ENCODE measurements at places on chromosomes 3 and 15.

DNA sequence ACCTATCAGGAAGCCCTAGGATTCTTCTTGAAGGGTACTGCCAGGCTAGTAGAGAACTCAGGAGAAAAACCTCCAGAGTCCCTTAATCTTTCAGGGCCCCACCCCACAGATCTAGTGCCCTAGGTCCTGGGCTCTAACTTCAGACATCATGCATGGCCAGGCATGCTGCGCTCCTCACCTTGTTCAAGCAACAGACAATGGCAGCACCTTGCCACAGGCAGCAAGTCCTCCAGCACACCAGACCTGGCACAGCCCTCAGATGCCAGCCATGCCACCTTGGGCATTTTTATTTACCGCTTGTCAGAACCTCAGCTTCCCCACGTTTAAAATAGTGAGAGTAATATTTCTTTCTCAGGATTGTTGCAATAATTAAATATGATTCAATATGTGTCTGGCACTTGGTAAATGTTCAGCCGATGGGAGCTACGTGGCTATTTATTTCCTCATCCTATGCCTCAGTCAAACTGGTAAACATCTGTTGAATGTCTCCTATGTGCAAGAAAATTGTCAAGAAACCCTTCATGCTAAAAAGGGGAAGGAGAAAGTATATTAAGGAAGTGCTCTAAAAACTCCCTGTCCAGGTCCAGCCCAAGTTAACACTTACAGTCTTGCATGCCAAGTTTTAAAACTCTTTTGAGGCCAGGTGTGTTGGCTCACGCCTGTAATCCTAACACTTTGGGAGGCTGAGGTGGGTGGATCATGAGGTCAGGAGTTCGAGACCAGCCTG is 14.5 kb upstream of the CCR1 start:
- no peak for DNase-seq

- DNase-seq: no peak
Measured at GRCh38 chr3:32432711-32433530, 41.3 kb downstream of the CMTM7 start.

DNA sequence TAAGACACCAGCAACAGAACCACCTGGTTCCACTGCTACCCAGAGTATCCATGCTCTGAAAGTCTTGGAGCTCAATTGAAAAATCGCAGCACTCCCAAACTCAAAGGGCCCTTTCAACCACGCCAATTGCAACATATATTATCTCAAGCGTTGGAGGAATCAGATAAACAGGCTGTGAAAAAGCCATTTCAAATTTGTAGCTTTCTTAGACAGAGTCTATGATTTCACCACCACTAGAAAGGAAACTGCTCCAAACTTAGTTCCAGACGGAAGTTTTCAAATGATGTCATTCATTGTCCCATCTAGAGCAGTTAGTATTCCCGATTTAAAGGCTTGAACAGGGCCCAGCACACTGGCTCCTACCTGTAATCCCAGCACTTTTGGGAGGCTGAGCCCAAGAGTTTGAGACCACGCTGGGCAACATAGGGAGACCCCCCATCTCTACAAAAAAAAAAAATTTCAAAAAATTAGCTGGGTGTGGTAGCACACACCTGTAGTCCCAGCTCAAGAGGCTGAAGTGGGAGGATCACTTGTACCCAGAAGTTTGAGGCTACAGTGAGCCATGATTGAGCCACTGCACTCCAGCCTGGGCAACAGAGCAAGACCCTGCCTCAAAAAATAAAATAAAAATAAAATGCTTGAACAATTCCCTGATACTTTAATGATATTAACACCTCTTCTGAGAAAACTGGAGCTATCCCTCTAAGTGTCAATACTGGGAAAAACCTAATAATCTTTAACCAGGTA is 16.8 kb downstream of the TNIK start:
- no peak for DNase-seq

DNA sequence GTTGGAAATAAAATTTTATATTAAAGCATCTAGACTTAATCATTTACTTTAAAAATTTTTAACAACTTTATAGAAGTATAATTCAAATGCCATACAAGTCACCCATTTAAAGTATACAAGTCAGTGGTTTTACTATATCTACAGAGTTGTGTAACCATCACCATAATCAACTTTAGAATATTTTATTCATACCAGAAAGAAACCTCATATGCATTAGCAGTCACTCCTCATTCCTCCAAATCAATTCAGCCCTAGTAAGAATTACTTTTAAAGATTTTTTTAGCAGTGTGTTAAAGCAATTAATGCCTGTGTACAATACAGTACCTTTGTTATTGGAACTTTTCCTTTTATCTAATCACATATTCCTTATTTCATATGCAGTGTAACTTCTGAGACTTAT is 14.0 kb upstream of the TCAIM start:
- no peak for DNase-seq

DNA sequence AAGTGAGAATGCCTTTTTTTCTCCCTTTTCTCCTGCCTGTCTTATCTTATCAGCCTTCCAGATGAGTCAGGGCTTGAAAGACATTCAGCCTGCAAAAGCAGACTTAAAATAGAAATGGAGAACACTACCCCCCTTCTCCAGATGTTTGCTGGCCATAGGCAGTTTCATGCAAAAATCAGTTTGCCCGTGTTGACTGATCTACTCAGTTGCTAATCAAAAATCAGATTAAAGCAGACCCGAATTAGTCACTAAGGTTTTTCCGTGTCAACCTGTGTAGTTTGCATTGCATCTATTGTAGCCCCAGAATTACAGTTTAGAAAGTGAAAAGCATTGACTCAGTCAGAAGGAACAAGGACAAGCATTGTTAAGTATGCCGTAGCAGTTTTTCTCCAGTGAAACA is 56.2 kb downstream of the IL5RA start:
- no peak for DNase-seq
